ENCODE measurements at places on chromosomes 12 and 14.
A peak's percentile ranks its signal among the peaks of the same experiment; 100 is the strongest.

- DNase-seq = peak; percentile 82
Measured at GRCh38 chr12:52879394-52880351, 25.2 kb downstream of the KRT8 start.

- DNase-seq = no peak
Measured at GRCh38 chr12:64531665-64532334, 78.5 kb upstream of the RASSF3 start.

- DNase-seq = peak; percentile 85
Measured at GRCh38 chr14:77301103-77301502, 19.6 kb downstream of the POMT2 start.

- DNase-seq = no peak
Measured at GRCh38 chr12:30846776-30847175, 79.8 kb upstream of the TSPAN11 start.

DNA sequence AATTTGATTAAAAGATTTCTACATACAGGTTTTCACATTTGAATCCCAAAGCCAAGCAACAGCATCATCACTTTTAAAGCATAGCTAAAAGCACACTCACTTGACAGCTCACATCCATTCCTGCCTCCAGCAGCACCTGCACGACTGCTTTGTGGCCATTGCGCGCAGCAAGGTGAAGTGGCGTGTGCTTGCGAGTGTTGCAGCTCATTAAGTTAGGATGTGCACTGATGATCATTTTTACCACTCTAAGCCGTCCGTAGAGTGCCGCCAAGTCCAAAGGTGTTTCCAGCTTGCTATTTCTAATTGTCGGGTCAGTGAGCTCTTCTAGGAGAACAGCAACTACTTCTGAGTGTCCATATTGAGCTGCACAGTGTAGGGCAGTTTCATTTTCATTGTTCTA, 158.8 kb downstream of the GARIN6 start:
- DNase-seq = no peak

DNA sequence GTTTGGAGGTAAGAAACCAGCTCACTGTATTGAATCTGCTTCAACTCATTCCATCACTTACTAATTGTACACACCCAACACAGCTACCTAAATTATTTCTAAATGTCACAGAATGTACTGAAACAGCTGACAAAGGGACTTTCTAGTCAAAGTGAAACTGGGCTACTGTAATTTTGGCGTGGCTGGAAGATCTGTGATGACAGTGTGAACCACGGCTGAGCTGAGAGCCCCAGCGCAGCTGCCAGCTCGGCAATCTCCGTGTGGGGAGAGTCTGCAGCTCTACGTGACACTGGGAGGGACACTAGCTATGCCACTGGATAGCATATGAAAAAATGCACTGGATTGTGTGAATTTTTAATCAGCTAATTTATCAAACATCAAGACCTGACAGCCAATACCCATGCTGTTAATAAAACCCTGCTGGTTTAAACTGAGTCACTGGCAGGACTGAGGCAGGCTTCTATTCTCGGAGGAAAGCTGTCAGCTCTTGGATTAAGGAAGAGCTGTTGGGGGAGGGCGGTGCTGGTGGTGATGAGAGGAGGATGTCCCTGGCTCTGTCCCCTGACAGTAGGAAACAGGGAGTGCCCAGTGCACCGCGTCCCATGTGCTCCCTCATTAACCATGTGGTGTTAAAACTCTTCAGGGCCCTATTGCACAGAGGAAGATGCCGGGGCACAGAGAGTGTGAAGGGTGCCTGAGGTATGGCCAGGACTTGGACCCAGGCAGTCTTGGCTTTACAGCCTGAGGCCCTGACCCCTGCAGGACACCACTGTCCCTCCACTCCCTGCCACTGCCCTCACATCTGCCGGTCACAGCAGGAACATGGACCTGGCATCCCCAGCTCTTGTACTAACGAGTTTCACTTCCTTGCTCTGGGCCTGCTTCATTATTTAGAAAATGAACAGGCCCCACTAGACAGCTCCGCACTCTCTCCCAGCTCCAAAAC, 13.3 kb downstream of the SLC15A4 start:
- peak; percentile 51 for DNase-seq

GRCh38 chr12:101592448-101592847, 2.3 kb upstream of the MYBPC1 start:
- no peak for DNase-seq

- DNase-seq = peak; percentile 84
Measured at GRCh38 chr12:127509066-127509778, 757.7 kb upstream of the TMEM132C start.

DNA sequence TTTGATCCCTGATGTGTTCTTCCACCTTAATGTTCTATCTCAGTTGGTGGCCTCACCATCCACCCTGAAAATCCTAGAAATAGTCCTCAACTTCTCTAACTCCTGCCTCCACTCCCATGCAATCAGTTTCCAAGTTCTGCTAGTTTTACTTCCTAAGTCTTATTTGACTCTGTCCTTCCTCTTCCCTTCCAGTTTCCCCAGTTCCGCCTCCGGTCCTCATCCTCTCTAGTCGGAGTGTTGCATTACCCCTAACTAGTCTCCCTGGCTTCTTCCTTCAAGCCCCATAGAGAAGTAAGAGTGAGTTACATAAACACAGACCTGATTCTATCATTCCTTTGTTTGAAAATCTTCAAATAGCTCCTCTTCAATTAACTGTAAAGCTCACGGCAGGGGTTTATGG, 236.5 kb downstream of the GXYLT1 start:
- DNase-seq = no peak

DNA sequence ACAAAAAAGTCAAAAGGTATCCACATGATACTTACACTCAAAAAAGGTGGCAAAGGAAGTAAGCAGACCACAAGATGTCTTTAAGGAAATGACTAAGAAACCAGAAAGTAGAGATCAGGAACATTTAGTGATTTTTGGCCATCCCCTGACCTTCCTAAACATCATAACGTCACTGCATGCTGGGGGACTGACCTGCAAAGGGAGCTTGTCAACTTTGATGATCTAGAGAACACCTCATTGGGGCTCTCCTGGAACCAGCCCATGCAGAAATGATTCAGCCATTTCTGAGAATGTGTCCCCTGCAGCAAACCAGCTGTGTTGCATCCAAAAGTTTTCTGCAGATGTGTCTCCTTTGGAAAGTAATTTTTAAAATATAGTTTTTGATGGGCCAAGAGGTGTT, 152.2 kb upstream of the RASSF8 start:
- no peak for DNase-seq

DNA sequence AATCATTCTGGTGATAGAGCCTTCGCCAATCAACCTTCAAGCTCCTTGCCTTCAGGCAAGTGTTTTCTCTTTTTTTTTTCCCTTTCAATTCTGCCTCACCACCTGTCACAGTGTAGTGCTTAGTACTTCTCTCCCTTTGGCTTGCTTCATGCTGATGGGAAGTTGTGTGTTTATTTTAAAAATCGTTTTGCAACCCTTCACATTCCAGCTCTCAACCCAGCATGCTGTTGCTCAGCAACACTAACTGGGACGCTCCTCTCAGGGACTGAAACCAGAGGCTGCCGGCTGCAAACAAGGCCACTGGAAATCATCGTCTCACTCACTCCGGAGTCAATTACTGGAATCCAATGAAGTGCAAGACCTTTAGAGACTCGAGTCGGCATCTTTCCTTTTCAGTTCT, 342.7 kb downstream of the PRKD1 start:
- DNase-seq = peak; percentile 89

- no peak for DNase-seq
Measured at GRCh38 chr14:100201701-100202100, 37.2 kb upstream of the YY1 start.
